ENCODE measurements at places on chromosomes 16 and 17. TPM values are rescaled to one million over a fixed set of nuclear protein-coding genes. Genes with fewer than 3 reads are reported as not detected.

- no peaks in the 10 kb centered on the region for H3K27me3 ChIP-seq
- no peaks in the 10 kb centered on the region for H3K36me3 ChIP-seq
- no peak overlapping the region for H3K4me3 ChIP-seq
- no peak for DNase-seq
- H3K27ac ChIP-seq = no peak overlapping the region
- no peaks in the 10 kb centered on the region for H3K4me1 ChIP-seq
Observed at GRCh38 chr16:66294507-66294906, 72.0 kb upstream of the CDH5 start.

- peak overlapping the region; percentile 0 for H3K4me3 ChIP-seq
- no peaks in the 10 kb centered on the region for H3K27me3 ChIP-seq
- peak; percentile 66 for DNase-seq
- no peaks in the 10 kb centered on the region for H3K36me3 ChIP-seq
Observed at GRCh38 chr17:2214047-2214928, 89.3 kb downstream of the SMG6 start.

- H3K36me3 ChIP-seq = peaks cover 7% of the 10 kb centered on the region
- no peak for DNase-seq
Observed at GRCh38 chr17:29458066-29458465, 67.9 kb downstream of the TAOK1 start.

DNA sequence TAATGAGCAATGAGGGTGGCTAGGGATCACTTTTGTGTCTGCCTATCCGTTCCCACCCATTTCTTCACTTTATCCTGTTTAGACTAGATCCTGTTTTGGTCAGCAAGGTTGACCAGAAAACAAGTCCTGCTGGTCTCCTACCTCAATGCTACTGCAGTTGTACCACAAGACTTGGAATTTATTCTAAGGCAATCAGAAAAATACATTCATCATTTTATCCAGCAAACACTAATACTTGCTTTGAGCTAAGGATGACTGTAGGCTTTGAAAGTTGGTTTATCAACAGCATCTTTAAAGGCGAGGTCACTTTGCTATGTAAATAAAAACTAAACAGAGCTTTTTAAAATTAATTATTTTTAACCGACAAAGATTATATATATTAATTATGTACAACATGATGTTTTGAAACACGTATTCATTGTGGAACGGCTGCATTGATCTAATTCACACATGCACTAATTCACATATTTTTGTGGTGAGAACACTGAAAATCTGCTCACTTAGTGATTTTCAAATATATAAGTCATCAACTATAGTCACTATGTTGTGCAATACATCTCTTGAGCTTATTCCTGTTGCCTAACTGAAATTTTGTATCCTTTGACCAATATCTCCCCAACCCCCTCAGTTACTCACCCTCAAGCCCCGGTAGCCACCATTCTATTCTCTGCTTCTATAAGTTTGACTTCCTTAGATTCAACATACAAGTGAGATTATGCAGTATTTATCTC, 125.9 kb upstream of the HS3ST3A1 start:
- no peaks in the 10 kb centered on the region for H3K27me3 ChIP-seq
- H3K27ac ChIP-seq = no peak overlapping the region
- DNase-seq = peak; percentile 75
- H3K36me3 ChIP-seq = no peaks in the 10 kb centered on the region
- no peaks in the 10 kb centered on the region for H3K4me1 ChIP-seq

- no peak for DNase-seq
- H3K27ac ChIP-seq = no peak overlapping the region
- H3K4me1 ChIP-seq = peaks cover under 1% of the 10 kb centered on the region
- H3K36me3 ChIP-seq = no peaks in the 10 kb centered on the region
- H3K27me3 ChIP-seq = peaks cover 9% of the 10 kb centered on the region
Observed at GRCh38 chr16:55508271-55508921, 476 bp upstream of the LPCAT2 start.

GRCh38 chr17:76421044-76421407, 31.9 kb downstream of the UBE2O start:
- H3K36me3 ChIP-seq = no peaks in the 10 kb centered on the region
- H3K27me3 ChIP-seq = no peaks in the 10 kb centered on the region
- peak overlapping the region; percentile 83 for H3K27ac ChIP-seq
- peaks cover 34% of the 10 kb centered on the region for H3K4me1 ChIP-seq

DNA sequence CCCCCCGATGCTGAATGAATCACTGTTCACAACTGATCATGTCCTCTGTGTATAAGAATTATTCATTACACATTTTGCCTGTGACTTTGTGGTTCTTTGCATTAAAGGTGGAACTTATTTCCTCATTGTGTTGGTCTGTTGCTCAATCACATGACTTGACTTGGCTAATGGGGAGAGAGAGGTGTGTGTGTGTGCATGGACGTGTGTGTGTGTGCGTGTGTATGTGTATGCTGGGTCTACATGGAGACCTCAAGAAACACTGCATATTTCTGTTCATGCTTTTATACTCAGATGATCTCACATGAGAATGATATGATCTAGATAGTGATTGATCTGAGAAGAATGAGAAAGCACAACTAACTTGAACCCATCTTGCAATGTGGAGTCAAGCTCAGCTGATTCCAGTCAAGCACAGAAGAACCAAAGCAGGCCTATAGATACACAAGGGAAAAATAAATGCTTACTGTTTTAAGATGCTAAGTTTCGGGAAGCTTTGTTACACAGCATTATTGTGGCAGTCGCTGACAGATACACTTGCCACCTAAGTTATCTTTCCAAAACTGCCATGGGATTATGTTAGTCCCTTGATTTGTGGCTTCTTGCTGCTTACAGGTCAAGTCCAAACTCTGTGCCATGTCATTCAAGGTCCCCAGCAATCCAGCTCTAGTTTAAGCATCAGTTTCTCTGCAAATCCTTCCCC, 167.9 kb upstream of the ZFHX3 start:
- H3K4me1 ChIP-seq = no peaks in the 10 kb centered on the region
- no peak overlapping the region for H3K27ac ChIP-seq
- H3K36me3 ChIP-seq = no peaks in the 10 kb centered on the region
- no peak overlapping the region for H3K4me3 ChIP-seq
- no peaks in the 10 kb centered on the region for H3K27me3 ChIP-seq
- DNase-seq = no peak

DNA sequence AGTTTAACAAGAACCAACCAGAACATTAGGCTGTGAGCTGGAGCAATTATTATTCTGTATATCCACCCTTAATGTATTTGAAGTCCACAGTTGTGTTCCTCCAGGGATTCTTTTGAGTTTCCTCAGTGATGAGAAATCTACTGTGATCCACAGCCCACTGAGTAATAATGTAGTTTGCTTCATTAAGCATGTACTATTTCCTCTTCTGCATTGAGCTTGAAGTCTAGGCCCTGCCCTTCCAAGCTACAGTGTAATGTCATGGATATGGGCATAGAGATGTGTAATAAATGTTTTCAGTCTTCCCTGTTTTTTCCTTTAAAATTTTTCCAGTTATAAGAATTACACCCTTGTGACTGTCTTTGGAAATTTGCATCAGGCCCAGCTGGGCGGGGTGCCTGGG, 36.4 kb upstream of the SLC12A3 start:
- H3K4me1 ChIP-seq = no peaks in the 10 kb centered on the region
- H3K27ac ChIP-seq = no peak overlapping the region
- no peaks in the 10 kb centered on the region for H3K27me3 ChIP-seq
- H3K4me3 ChIP-seq = no peak overlapping the region

GRCh38 chr16:82651921-82652601, 25.3 kb downstream of the CDH13 start:
- no peak for DNase-seq
- peaks cover 24% of the 10 kb centered on the region for H3K4me1 ChIP-seq
- no peak overlapping the region for H3K27ac ChIP-seq
- H3K27me3 ChIP-seq = no peaks in the 10 kb centered on the region
- no peak overlapping the region for H3K4me3 ChIP-seq

GRCh38 chr16:2983706-2984136, 3.5 kb upstream of the PKMYT1 start:
- H3K4me1 ChIP-seq = peaks cover 23% of the 10 kb centered on the region
- no peak overlapping the region for H3K4me3 ChIP-seq
- DNase-seq = peak; percentile 80
- no peaks in the 10 kb centered on the region for H3K27me3 ChIP-seq
- H3K36me3 ChIP-seq = no peaks in the 10 kb centered on the region

OR3A3 gene
- total RNA-seq = not detected

CES3 gene
- total RNA-seq = 12.8 TPM

NLGN2 gene
- total RNA-seq = 26.3 TPM

TMC5 gene
- not detected for total RNA-seq

SGCA gene
- total RNA-seq = 57.5 TPM

All from cardiac muscle cell (in vitro differentiated cells and primary cell).